Mesothelial cell of epicardium (in vitro differentiated cells): ENCODE measurements at places on chromosomes 1 and 21.

GRCh38 chr1:153938996-153939395 is 7.5 kb downstream of the DENND4B start:
- H3K36me3 ChIP-seq: peaks cover 24% of the 10 kb centered on the region
- H3K27me3 ChIP-seq: no peaks in the 10 kb centered on the region
- H3K4me3 ChIP-seq: no peak overlapping the region

- no peak for DNase-seq
- peaks cover 10% of the 10 kb centered on the region for H3K36me3 ChIP-seq
- H3K4me1 ChIP-seq: peaks cover 55% of the 10 kb centered on the region
- H3K27me3 ChIP-seq: no peaks in the 10 kb centered on the region
Measured at GRCh38 chr1:12541274-12542137, 76.5 kb downstream of the DHRS3 start.

- peak overlapping the region; percentile 96 for H3K4me3 ChIP-seq
- peak overlapping the region; percentile 96 for H3K27ac ChIP-seq
- DNase-seq: no peak
- H3K36me3 ChIP-seq: peaks cover 20% of the 10 kb centered on the region
- H3K27me3 ChIP-seq: no peaks in the 10 kb centered on the region
Measured at GRCh38 chr1:42950116-42950481, 8.6 kb downstream of the SLC2A1 start.

DNA sequence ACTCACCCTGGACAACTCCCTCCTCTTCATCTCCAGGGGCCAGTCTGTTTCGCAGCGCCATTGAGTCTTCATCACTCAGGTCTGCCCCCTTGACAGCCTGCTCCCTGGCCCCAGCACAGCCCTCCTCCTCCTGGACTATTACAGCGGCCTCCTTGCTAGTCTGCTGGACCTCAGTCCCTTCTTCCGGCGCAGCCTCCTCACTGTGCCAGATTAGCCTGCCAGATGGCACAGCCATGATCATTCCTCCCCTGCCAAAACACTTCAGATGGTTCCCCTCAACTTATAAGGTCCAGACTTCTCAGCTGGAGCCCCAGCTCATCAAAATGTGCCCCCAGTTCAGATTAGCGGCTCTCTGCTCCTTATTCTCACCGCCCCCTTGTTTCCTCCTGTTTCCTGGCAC is 7.0 kb upstream of the CELSR2 start:
- H3K27me3 ChIP-seq: peaks cover 6% of the 10 kb centered on the region
- H3K36me3 ChIP-seq: peaks cover 3% of the 10 kb centered on the region
- DNase-seq: no peak
- peak overlapping the region; percentile 0 for H3K27ac ChIP-seq
- H3K4me3 ChIP-seq: no peak overlapping the region
- H3K4me1 ChIP-seq: peaks cover 24% of the 10 kb centered on the region

- H3K27me3 ChIP-seq: no peaks in the 10 kb centered on the region
- no peak overlapping the region for H3K27ac ChIP-seq
- DNase-seq: no peak
- H3K4me1 ChIP-seq: peaks cover 12% of the 10 kb centered on the region
- no peaks in the 10 kb centered on the region for H3K36me3 ChIP-seq
- H3K4me3 ChIP-seq: no peak overlapping the region
Measured at GRCh38 chr1:62790716-62791115, 6.8 kb downstream of the ATG4C start.

GRCh38 chr1:115296981-115297380 is 41.1 kb downstream of the NGF start:
- H3K27ac ChIP-seq: no peak overlapping the region
- H3K4me1 ChIP-seq: peaks cover 32% of the 10 kb centered on the region
- peaks cover 4% of the 10 kb centered on the region for H3K36me3 ChIP-seq
- no peaks in the 10 kb centered on the region for H3K27me3 ChIP-seq
- no peak for DNase-seq

- H3K36me3 ChIP-seq: no peaks in the 10 kb centered on the region
- no peak overlapping the region for H3K4me3 ChIP-seq
- H3K4me1 ChIP-seq: peaks cover 31% of the 10 kb centered on the region
- DNase-seq: peak; percentile 87
- H3K27ac ChIP-seq: peak overlapping the region; percentile 79
- H3K27me3 ChIP-seq: no peaks in the 10 kb centered on the region
Measured at GRCh38 chr1:157163273-157164127, 25.3 kb upstream of the ETV3 start.

GRCh38 chr1:53644909-53645689 is 93.9 kb downstream of the GLIS1 start:
- DNase-seq: peak; percentile 6
- H3K36me3 ChIP-seq: no peaks in the 10 kb centered on the region
- H3K4me1 ChIP-seq: peaks cover 12% of the 10 kb centered on the region
- H3K4me3 ChIP-seq: no peak overlapping the region
- H3K27me3 ChIP-seq: peaks cover 11% of the 10 kb centered on the region

- no peak for DNase-seq
- no peaks in the 10 kb centered on the region for H3K27me3 ChIP-seq
- H3K36me3 ChIP-seq: no peaks in the 10 kb centered on the region
- H3K4me3 ChIP-seq: no peak overlapping the region
Measured at GRCh38 chr1:70847013-70847412, 200.6 kb downstream of the PTGER3 start.

DNA sequence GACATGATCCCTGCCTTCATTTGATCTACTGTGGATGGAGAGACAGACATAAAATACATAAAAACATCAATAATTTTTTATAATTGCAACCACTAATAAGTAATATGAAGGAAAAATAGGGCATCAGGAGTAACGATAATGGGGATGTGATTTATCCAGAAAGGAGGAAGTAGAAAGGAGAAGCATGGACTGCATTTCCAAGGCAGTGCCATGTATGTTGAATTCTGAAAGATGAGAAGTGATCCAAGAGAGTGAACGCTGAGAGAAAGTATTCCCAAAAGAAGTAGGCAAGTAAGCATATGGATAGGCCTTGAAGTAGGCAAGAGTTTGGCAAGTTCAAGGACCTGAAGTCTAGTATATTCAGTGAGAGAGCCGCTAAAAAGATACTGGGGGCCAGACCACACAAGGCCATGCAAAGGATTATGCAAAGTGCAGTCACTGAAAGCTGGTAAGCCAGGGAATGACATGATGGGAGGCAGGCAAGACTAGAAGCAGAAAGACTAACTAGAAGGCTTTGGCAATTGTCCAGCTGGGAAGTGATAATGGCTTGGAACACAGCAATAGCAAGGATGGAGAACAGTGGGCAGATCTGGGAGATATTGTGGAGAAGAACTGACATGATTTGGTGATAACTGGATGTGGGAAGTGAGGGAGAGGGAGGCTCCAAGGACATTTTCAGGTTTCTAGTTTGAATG is 85.9 kb downstream of the TM2D1 start:
- peak overlapping the region; percentile 1 for H3K27ac ChIP-seq
- DNase-seq: no peak
- no peaks in the 10 kb centered on the region for H3K36me3 ChIP-seq
- H3K4me1 ChIP-seq: peaks cover 55% of the 10 kb centered on the region
- H3K4me3 ChIP-seq: no peak overlapping the region

DNA sequence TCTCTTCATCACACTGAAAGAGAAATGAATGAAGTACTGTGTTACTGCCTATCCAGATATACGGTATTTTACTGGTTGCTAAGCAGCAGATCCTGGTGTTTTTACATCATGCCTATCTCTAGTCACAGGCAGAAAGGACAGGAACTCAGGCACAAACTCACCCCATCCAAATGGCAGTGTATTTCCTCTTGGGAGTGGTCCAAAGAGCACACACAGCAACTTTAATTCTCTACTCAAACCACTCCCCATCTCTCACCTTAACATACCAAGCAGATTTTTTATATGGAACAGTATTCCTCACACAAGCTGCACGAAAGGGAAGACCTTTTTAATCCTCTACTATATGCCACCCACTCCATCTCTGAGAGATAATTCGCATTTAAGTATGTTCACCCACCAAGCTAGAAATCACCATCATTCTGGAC is 27.3 kb downstream of the EIF4G3 start:
- H3K36me3 ChIP-seq: peaks cover 11% of the 10 kb centered on the region
- H3K27me3 ChIP-seq: no peaks in the 10 kb centered on the region
- no peak overlapping the region for H3K4me3 ChIP-seq
- H3K4me1 ChIP-seq: peaks cover 14% of the 10 kb centered on the region

GRCh38 chr21:43824333-43825241 is 35.2 kb downstream of the RRP1 start:
- H3K27ac ChIP-seq: no peak overlapping the region
- H3K36me3 ChIP-seq: no peaks in the 10 kb centered on the region
- peaks cover 6% of the 10 kb centered on the region for H3K27me3 ChIP-seq
